Calu3 (cell line): ENCODE measurements at places on chromosomes 1 and 21. TPM values are rescaled to one million over a fixed set of nuclear protein-coding genes. Genes with fewer than 3 reads are reported as not detected.

GRCh38 chr21:31987696-31988095 lies 114.9 kb downstream of the HUNK start:
- DNase-seq = no peak

DNA sequence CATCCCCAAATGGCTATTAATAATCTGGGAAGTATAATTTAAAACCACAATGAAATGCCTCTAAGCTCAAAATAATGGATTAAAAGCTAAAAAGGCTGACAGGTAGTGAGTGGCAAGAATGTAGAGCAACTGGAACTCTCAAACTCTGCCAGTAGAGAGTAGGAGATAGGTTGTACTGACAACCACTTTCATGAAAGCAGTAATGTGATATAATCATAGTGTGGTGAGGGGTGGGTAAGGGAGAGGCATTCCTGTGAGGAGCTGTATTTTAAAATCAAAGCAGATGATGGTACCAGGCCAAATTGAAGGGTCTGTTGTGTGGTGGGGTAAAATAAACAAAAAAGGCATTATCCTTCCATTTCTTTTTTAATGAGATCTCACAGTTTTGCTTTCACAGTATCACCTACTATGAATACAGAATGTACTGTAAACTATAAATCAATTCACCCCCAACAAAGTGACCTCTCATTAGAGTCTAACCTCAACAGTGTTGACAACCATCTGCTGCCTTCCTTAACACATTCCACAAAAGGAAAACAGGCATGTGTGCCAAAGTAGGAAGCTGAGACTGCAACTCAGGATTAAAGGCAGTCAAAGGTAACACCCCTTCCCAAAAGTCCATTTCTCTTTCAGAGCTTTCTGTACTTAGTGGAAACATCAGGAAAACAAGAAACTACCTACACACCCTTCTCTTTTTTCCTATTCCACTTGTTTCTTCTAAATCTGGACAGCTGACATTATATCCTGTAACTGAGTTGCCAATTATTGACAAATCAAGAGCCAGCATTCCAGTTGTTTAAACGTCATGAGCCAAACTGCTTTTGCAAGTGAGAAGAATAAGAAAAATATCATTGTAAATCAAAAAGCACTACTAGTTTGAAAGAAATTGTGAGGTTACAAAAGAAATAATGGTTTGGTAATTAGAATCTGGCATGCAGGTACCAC lies 130.8 kb downstream of the FAF1 start:
- no peak for DNase-seq

DNA sequence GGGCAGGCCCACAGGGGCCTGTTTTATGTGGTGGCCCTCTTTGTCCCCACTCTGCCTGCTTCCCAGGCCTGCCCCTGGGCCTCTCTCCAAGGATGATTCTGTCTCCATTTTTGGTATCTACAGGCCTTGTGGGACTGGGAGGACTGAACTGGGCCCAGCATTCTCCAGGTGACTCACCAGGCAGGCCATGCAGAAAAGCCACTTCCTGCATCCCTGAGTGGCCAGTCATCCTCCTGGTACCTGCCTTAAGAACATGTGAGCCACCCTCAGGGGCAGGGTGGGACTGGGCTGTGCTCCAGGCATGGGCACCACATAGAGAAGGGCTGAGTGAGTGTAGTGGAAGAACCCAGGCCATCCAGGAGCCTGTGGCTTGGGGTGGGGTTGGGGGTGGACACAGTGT lies 20.0 kb upstream of the BCAR3 start:
- peak; percentile 88 for DNase-seq

GRCh38 chr1:183470961-183471742 lies 1.1 kb upstream of the SMG7 start:
- DNase-seq = peak; percentile 90

- peak; percentile 51 for DNase-seq
These were observed 20.8 kb upstream of the RLF start for GRCh38 chr1:40140211-40140973.

DNA sequence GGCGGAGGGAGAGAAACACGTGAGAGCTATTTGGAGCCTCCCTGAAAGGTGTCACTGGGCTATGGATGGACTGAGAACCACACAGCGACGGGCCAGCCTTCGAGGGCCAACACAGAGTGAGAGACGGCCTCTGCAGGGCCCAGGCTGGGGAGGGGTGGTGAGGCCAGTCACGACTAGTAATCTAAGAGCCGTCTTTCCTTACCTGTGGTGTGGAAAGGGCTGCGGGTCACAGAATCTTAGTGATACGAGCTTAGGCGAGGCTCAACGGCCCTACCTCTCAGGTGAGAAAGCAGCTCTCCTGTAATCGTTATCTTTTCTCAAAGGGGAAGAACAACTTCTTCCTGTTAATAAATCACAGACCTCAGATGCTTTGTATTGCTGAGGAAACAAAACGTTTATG lies 33.4 kb upstream of the COX20 start:
- peak; percentile 11 for DNase-seq

DNA sequence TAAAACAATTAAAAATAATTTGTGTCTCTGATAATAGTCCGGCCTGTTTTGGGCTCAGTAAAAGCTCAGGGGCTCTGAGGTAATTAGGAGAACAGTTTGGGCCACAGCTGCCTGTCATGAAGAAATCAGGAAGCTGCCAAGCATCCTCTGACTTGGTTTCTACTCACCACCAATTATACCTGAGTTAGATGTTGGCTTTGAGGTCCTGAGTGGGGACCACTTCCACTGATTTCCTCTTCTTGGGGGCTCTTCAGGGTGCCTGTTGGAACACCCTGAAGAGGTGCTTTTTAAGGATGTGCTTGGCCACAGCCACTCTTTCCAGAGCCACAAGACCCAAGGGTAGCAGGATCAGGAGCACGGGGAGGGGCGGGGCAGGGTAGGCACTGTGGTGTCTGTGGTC lies 10.9 kb downstream of the SLC6A17 start:
- no peak for DNase-seq

DNA sequence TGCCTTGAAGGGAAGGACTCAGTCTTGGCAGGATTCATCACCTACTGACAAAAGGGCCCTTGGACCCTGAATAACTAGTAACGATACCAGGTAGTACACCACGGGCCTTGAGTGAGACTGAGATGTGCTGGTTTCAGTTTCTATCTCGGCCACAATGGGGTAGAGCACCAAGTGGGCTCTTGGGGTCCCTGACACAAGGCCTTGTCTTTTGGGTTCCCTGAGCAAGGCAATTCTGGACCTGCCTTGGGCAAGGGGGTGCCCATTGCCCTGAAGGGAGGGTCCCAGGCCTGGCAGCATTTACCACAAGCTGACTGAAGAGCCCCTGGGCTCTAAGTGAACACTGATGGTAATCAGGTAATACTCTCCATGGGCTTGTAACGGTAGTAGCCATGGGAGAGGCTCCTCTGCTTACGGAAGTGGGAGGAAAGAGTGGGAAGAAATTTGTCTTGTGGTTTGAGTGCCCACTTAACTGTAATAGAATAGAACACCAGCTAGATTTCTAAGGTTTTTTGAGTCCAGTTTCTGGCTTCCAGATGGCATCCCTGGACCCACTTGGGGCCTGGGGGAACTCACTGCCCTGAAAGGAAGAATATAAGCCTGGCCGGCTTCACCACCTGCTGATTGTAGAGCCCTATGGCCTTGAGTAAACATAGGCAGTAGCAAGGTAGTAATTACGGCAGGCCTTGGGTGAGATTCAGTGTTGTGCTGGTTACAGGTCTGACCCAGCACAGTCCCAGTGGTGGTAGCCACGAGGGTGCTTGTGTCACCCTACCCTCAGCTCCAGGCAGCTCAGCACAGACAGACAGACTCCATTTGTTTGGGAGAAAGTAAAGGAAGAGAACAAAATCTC lies 58.5 kb downstream of the WDR4 start:
- no peak for DNase-seq

- no peak for DNase-seq
These were observed 19.0 kb downstream of the PARS2 start for GRCh38 chr1:54745274-54745673.

SH2D5 gene
- total RNA-seq = 2.7 and 3.8 TPM in 2 replicates

MEX3A gene
- total RNA-seq = 3.3 and 5.0 TPM in 2 replicates

MPC2 gene
- total RNA-seq = 124 and 126 TPM in 2 replicates

DEGS1 gene
- total RNA-seq = 58.1 and 72.5 TPM in 2 replicates
